ENCODE measurements at places on chromosomes 4 and X.

DNA sequence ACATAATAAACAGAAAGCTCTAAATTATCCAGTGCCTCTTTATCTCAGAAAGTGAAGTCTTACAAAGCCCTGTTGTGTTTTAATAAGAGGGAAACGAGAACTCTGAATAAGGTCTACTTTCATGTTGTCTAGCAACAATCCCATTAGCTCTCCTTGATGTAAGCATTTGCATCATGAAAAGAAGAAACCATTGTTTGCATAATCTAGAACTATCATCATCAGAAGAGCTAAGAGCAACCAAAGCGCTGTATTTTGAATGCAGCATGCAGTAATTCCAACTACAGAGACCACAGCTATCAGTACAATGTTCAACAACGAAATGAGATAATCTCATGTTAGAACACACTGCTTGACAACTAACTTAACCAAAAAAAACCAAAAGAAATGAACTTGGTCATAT is 257.1 kb downstream of the CAMK2D start:
- DNase-seq: no peak

- DNase-seq: no peak
Observed at GRCh38 chr4:172998527-172999469, 169.8 kb upstream of the GALNT7 start.

DNA sequence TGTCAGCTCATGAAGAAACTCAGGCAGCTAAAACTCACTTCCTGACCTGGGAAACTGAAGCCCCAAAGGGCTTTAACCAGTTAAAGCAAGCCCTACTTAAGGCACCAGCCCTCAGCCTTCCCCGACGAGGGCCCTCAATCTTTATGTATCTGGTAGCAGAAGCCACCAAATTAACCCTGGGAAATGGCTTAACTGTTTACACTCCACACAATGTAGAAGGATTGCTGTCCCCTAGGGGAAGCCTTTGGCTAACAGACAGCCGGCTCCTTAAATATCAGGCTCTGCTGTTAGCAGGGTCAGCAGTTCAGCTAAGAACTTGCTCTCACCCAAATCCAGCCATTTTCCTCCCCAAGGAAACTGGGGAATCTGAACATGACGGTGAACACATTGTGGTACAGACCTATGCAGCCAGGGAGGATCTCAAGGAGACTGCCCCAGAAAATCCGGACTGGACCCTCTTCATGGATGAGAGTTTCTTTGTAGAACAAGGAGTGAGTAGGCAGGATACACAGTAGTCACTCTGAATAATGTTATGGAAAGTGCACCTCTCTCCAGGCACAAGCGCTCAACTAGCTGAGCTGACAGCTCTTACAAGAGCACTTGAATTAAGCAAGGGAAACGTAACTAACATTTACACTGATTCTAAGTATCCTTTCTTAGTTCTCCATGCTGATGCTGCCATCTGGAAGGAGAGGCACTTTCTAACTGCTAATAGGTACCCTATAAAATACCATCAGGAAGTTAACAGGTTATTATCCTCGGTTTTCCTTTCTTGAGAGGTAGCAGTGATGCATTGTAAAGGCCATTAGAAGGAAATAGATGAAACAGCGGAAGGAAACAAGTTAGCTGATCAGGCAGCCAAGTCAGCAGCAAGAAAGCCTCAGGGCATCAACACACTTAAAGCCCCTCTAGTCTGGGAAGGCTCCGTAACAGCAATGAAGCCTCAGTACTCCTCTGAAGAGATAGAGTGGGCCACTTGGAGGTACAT is 9.6 kb upstream of the NAF1 start:
- no peak for DNase-seq

GRCh38 chrX:41512394-41512793 is 65.3 kb downstream of the NYX start:
- no peak for DNase-seq

- no peak for DNase-seq
Observed at GRCh38 chr4:38004062-38004461, 43.9 kb downstream of the PTTG2 start.

- peak; percentile 47 for DNase-seq
Observed at GRCh38 chr4:99816545-99817308, at the start of gene DAPP1. DAPP1 (plus strand) TSS chr4:99816827; CDS start chr4:99816914, 87 bp downstream.

- no peak for DNase-seq
Observed at GRCh38 chrX:44071070-44071645, 98.0 kb upstream of the NDP start.

GRCh38 chr4:163815776-163816175 is 321.3 kb downstream of the TMA16 start:
- DNase-seq: no peak

- DNase-seq: no peak
Observed at GRCh38 chrX:16771483-16772398, 14.5 kb upstream of the TXLNG start.

DNA sequence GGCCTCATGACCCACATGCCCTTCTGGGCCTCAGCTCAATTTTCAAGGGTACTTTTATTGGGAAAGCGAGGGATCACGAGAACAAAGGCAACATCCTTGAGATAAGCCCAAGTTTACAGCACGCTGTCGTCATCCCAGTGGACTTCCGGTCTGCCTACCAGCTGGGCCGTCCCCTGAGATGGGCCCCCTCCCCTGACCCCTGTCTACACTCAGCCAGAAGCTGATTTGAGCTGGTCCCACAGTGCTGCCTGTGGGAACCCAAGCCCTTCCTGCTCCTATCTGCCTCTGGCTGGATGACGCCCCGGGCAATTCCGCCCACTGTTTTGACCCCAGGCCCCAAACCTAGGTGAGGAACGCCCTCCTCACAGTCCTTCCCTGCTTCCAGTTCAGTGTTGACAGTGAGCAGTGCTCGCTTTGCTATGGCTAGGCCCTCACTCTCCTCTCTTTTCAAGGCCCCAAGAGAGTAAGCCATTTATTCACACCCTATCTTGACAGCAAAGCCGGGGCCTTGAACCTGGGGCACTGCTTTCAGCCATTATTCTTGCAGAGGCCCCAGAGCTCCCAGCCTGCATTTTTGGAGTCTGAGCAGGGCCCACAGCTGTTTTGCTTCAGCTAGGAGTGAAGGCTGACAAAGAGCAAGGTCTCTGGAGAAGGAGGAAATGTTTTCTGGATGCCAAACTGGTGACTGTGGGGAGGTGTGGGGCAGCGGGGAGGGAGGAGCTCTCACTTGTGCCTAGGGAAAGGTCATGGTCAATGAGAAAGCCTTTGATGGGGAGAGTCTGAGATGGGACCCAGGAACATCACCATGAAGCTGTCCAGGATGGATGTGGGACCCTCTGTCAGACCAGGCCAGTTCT is 164.6 kb upstream of the BCOR start:
- DNase-seq: peak; percentile 29

DNA sequence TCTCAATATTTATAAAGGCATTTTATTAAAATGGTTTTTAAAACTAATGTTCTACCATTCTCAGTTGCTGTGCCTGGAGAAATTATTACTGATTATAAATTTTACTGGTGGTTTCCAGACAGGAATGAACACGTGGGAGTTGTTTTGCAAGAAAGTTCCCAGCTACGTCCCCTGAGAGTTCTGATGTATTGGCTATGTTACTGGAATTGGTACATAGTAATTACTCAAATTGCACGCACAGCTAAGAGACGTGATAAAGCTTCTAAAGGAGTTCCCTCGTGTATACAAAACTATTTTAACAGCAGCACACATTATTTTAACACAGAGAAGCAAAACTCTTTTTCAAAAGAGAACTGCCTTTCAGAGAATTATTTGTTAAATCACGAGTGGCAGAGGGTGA is 292.2 kb downstream of the NLGN4X start:
- DNase-seq: no peak

Data from right lobe of liver (tissue), 6 donors.